ENCODE measurements at places on chromosomes 7 and 10.

- no peak for DNase-seq
Measured at GRCh38 chr10:110547139-110547761, 20.2 kb upstream of the SMC3 start.

- DNase-seq, result no peak
Measured at GRCh38 chr7:81783818-81784217, 14.0 kb upstream of the HGF start.

GRCh38 chr10:6591668-6592067 lies 11.6 kb upstream of the PRKCQ start:
- DNase-seq, result no peak

DNA sequence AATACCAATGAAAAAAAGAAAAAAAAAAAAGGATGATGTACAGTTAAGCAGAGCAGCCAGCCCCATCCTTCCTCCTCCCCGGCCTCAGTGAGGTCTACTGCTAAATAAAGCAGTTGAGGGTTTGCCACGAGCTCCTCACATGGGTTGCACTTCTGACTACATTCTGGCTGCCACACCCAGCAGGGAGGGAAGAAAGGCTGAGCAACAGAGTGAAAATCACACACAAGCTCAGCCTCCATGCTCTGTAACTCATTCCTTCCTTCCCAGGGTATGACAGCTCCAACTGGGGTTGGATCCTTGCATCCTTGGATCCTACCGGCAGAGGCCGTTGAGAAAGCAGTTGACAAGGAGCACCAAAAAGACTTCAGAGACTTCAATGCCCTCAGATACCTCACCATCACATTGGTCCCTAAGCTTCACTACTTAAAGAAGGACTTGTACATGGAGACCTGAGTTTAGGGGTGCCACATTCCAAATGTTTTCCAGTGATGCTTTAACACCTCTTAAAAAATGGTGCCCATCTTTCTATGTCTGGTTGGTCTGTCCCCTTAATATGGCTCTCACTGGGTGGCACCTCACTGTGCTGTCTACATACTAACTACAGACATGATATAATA lies 52.9 kb upstream of the PIK3CG start:
- DNase-seq, result no peak

DNA sequence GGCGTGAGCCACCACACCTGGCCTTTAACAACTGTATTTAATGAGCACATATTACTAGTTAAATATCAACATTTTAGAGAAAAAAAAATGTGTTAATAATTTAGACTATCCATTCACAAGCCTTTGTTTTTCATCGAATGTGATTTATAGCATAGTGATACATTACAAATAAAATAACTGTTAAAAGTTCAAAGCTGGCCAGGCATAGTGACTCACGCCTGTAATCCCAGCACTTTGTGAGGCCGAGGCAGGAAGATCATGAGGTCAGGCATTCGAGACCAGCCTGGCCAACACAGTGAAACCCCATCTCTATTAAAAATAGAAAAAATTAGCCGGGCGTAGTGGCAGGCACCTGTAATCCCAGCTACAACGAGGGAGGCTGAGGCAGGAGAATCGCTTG lies 72.7 kb downstream of the HACD1 start:
- DNase-seq, result no peak

- no peak for DNase-seq
Measured at GRCh38 chr7:155066417-155066950, 3.6 kb upstream of the HTR5A start.

- no peak for DNase-seq
Measured at GRCh38 chr10:69377191-69377590, 39.5 kb downstream of the TACR2 start.

DNA sequence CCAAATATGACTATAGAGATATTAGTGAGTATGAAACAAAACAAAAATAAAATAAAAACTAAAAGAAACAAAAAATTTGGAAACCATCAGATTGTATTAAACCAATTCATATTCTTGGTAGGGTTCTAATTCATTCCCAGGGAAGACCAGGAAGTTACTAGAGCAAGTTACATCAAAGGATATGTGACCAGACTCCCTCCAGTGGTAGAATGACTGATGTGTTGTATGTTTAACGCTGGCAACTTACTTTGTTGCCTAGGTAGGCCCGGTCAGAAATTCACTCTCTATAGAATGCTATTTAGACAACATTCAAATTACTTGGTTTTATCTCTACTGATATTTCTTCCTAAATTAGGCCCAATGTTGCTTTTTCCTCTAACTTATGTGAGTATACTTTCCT lies 5.2 kb downstream of the PHYHIPL start:
- no peak for DNase-seq

DNA sequence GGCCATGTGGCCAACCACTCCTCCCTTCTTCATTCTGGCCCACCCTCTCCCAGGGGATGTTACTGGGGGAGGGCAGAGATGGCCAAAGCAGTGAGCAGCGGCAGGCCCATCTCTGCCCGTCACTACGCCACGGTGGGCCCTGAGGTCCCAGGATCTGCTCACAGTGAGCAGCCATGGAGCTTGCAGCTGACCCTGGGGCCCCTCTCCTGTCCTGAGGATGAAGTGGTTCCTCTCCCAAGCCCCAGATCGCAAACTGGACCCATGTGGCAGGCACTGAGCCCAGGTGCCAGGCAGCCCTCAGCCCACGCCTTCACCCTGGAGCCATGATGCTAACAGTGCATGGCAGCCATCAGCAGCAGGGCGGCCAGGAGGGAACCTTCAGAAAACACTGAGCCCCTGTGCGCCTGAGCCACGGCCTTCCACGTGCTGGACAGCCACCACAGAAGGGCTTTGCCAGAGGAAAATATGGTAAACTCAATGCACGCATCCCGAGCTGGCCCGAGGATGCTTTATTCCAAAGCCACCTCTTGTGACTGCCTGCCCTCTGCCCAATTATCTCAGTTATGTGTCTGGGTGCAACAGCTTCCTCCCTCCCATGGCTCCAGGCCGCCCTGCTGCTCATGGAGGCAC lies 485.7 kb downstream of the PTPRN2 start:
- no peak for DNase-seq

DNA sequence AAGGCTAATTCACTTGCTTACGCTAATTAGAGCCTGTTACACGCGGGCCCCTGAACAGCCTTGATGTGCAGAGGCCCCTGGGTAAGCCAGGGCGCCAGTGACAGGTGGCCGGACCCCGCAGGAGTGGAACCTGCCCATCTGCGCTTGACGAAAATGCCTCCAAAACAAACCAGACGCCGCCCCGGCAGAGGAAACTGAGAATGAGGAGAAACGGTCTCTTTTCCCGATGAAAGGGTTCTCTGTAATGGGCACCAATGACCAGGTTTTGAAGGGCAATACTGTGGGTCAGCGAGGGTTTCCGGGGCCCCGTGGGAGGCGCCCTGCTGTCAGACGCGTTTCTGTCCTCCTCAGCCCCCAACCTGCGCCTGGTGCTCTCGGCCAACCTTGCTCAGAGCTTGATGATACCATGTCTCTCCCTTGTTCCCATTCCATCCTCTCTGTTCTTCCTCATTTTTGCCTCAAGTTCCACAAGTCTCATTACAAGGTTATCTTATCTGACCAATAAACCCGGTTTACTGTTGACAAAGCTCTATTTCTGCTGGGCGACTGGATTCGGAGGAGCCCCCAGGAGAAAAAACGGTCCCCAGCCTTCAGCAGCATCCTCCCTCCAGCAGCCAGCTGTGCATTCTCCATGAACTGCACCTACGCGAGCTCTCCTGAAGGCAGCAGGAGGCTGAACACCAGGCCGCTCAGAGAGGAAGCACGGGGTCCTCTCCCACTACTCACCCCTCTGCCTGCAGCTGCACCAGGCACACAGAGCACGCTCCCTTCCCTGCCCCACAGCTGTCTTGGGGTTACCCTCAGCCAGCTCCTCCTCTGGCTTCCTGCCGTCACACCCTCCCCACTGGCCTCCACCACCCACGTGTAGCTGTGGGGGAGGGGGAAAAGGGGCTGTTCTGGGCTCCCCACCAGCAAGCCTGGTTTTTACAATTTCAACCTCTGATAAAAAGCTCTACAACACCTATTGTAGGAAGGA lies 202.0 kb downstream of the MAD1L1 start:
- DNase-seq, result no peak

DNA sequence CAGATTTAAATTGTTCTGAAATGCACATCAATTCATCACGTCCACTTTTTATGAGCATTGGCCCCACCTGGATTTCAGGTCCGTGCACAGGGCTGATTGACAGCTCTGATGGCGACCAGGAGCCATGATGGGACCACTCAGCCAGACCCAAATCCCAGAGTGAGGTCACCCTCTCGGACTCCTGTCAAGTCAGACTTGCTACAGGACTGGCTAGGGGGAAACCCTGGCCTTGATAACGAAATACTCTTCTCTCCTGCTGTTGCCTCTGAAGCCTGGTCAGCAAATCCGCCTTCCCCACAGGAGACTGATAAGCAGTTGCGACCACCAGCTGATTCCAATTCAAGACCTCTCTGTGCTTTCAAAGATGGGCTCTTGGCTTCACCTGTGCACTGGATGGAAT lies 76.4 kb downstream of the CARD11 start:
- no peak for DNase-seq

DNA sequence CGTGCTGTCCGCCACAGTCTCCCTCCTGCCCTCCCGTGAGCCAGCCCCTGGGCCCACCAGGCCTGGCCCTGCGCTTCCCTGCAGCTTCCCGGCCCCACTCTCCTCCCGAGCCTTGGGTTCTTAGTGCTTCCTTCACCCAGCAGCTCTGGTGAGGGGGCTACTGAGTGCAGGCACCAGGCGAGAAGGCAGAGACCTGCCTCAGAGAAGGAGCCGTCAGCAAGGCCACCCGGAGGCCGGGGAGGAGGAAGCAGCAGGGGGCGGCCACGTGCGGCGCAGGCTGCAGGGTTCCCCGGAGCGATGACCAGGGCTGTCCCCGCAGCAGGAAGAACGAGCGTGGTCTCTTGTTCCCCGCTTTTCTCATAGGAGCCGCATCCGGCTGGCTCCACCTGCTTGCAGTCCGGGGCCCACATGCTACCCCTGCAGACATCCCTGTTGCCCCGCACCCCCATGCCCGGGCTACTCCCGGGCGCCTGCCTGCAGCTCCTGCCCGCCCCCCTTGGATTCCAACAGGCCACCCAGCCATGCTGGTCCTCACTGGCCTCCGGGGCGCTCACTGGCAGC lies 20.5 kb downstream of the YKT6 start:
- DNase-seq, result no peak

- no peak for DNase-seq
Measured at GRCh38 chr10:109456566-109457301, 466.6 kb downstream of the XPNPEP1 start.

- peak; percentile 86 for DNase-seq
Measured at GRCh38 chr7:1503816-1504775, at the start of gene INTS1. INTS1 (minus strand) TSS chr7:1504389; CDS start chr7:1503960, 429 bp downstream.

DNA sequence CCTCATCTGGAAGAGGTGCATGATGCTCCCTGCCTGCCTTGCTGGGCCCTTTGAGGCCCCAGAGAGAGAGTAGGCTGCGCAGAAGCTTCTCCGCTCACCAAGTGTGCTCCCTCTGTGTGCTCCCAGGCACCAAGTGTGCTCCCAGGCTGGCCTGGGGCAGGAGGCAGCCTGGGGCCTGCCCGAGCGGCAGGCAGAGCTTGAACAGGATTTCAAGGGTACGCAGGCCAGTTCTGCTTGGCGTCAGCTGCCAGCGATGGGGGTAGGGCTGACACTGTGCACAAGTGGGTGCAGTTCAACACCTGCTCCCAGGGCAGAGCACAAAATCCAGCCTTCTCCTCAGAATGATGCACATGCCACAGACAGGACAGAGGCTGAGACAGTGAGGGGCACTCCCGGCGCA lies 119.7 kb downstream of the FAM53B start:
- no peak for DNase-seq

DNA sequence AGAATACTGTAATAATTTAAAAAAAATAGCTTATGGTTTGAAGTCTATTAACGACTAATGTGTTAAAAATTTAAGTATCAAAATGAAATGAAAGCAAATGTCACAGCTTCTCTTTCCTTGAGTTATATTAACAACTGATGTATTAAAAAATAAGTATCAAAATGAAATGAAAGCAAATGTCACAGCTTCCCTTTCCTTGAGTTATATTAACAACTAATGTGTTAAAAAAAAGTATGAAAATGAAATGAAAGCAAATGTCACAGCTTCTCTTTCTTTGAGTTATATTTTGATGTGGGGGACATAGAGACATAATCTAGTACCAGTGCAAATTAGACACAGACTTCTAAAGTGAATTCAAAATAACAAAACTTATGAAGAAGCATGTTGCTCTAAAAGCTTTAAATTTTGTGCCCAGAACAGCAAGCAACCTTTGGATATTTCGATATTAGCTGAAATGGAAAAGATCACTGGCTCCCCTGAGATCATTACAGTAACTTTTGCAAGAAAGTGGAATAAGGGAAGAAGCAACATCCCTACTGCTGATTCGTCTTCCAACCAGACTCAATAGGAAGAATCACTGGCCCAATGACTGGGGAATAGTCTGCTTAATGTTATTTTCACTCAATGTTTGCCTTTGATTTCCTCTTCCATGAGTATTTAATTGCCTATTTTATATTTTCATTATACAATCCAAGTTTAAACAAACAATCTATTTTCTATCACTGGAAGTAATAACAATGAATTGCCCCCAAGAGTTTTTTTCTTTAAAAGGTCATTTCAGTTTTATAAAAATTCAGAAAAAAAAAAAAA lies 8.0 kb downstream of the SKAP2 start:
- no peak for DNase-seq

DNA sequence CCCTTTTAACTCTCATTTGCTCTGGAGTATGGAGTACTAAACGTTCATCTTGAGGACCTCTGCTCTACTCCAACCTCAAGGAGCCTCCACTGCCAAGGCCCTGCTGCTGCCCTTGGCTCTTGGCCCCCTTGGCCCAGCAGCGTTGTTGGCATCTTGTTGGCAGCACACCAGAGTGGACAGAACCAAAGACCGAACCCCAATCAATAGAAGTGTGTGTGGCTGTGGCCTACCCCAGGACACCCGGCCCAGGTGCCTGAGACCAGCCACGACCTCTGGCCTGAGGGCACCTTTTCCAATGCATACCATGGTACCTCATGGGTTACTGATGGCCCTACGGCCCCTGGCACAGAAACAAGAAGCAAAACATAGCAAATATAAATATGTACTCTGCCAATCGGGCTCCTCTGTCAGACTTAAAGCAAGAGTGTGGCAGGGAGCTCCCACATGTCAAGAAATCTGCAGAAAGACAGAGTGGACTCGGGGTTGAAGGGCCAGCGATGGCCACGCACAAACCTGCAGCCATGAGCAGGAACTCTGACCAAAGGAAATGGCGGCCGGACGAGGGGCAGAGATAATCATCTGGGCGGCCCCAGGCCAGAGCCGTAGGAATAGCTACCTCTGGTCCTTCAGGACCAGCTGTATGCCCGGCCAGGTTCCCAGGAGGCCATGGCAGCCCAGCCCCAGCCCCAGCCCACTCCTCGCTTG lies 2.9 kb downstream of the NPC1L1 start:
- no peak for DNase-seq

DNA sequence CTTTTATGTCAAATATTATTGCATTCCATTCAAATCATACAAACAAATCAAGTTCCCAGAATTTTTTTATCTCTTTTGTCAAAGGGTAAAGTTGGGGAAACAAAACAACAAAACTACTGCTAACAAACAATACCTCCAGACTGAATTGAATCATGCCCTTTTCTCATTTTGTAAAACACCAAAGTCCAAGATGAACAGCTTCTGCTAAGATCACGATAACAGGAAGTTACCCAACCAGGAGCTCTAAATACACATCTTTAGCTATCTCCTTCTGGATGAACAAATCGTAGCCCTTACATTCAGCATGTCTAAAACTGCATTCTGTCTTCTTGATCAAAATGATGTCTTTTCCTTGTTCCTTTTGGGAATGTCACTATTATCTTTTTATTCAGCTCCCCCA lies 97.4 kb downstream of the CTTNBP2 start:
- no peak for DNase-seq

GRCh38 chr7:104664648-104665047 lies 336.2 kb downstream of the LHFPL3 start:
- no peak for DNase-seq
